Renal cortical epithelial cell (primary cell): ENCODE measurements at places on chromosomes 5 and 9. TPM values are rescaled to one million over a fixed set of nuclear protein-coding genes. Genes with fewer than 3 reads are reported as not detected.

Gene NPR3
- 2.8 and 16.0 TPM in 2 replicates for total RNA-seq

Gene SLC6A18
- not detected in 2 replicates for total RNA-seq

Gene GPR151
- total RNA-seq: not detected in 2 replicates

Gene SHOC1
- 0.30 TPM in 1 of 2 replicates, not detected in the other for total RNA-seq

Gene SEMA4D
- total RNA-seq: 6.9 and 55.4 TPM in 2 replicates

Gene GPRIN1
- 13.2 and 15.3 TPM in 2 replicates for total RNA-seq

Gene URM1
- total RNA-seq: 21.9 and 43.7 TPM in 2 replicates

Gene RANBP3L
- total RNA-seq: under 0.01 TPM in 1 of 2 replicates, not detected in the other

Gene TRPM6
- 0.15 and 0.17 TPM in 2 replicates for total RNA-seq

Gene PCDHGA7
- 0.52 and 2.3 TPM in 2 replicates for total RNA-seq

Gene FOXD4L5
- 0.17 and 0.20 TPM in 2 replicates for total RNA-seq
